ENCODE measurements at places on chromosomes 5 and 9. TPM values are rescaled to one million over a fixed set of nuclear protein-coding genes. Genes with fewer than 3 reads are reported as not detected.

GRCh38 chr9:125431741-125432271, 170.2 kb downstream of the GAPVD1 start:
- no peak for DNase-seq

DNA sequence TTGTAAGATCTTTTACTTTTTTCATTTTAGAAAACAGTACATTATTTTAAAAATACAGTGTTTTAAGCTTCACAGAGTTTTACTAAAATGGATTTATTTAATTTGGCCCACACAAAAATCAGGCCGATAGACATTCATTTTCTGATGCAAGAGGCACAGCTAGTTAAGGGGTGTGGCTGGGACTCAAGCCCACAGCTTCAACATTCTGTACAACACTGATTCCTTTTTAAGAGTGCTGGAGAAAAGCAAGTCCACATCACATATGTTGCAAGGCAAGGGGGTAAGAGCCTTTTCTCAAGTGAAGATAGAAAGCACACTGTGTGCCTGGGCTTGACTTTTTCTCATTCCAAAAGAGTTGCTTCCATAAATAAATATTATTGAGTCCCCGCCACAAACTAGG, 195.9 kb downstream of the RFK start:
- DNase-seq: no peak

DNA sequence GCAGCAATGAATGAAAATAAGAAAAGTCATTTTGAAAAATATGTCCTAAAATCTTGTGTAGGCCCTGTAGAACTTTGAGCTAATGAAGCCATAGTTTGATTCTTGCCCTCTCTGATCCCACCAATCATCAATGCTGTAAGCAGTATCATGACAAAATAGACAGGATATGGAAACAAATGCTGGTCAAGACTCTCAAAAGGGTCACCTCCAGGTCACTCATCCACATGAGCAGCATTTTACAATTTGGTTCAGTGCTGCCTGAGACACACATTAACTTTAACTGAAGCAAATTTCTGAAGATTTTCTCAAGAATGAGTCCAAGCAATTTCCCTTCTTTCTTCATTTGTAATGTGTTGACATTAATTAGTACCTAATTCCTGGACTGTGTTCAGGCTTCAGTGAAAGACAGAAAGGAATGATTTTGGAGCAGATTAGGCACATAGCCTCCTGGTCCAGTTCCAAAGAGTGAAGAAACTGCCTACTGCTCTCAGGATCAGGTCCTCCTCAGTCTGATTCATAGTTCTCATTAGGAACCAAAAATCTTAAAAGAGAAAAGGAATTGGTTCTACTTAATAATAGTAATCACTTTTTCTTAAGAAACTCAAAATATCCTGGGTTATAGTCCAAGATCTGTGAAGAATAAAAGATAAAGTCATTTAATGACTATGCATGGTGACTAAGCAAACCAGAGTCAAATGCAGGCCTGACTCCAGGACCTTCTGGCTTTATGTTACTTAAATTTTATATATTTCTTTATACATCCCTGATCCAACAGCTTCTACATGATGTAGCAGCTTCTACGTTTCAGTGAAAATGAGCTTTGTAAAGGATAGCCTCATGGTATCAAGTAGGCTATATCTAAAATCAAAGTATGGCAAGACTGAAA, 192.1 kb upstream of the RGMB start:
- DNase-seq: no peak

DNA sequence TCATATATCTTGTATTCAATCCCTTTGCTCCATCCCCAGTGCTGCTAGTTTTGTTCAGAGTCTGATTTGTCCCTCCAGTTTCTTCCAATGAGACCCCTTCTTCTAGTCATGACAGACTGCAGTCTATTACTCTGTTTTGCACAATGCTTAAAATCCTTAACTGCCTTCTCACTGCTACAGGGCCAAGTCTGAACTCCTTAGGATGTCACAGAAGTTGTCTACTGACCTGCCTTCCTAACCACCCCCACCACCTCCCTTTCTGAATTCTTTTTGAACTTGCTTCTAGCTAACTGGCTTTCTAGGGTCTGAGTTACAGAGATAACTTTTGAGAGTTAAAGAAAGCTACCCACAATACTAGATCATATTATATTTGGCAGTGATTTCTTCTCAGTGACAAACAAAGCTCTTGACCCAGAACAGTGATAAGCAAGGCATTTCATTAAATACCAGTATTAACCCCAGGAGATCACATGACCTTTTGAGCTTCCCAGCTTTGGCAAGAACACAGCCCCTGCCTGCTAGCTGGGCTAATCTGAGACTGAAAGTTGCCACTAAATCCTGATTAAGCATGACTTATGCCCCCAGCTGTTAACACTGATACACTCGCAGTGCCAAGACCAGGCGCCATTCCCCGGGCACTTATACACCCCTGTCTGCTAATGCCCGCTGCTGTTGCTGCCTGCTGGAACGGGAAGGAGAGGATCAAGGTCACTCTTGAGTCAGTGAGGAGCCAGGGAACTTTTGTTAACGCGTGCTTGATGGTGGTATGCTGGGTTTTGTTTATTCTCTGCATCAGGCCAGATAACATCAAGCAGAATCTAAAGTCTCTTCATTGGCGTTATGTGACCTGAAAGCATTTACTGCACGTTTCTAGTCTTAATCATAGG, 36.4 kb upstream of the ADAMTSL1 start:
- peak; percentile 74 for DNase-seq

DNA sequence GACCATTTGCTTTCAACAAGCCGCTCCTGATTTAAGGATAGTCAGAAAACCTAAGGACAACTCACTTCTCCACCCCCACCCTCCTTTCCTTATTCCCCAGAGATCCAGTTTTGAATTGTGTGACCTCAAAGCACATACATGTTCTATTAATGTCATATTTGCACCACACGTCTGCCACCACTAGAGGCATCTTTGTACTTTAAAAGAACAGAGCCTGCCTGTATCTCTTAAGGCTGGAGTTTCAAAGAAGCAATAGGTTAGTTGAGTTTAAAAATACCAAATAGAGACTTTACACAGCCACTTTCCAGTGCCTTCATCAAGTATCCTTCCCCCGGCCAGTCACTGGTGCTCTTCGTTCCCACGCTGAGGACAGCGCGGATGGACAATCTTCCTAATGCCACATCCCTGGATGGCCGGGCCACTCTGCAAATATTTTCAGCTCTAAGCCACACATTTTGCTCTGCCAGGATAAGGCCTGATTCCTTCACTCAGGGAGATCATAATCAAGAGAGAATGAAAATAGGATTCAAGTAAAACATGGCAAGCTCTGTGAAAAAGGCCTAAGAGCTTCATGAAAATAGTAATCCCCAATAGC, 146.3 kb downstream of the SNCAIP start:
- peak; percentile 24 for DNase-seq

DNA sequence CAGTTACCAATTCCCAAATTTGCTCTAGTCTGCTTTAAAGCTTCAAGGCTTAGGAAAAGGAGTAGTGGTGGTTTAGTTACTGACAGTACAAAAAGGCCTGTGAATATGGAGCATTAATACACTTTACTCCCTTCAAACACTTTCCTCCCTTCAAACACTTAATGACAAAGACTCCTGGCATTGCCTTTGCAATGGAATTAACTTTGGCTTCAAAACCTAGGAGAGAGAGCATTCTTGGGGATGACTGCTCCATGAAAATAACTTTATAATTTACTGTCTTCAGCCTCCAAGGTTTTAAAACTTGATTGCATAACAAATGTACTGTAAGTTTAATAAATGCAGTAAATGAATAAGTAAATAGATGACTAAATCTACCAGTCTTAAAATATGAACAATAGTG, 185.6 kb downstream of the TRPM3 start:
- DNase-seq: no peak

- DNase-seq: no peak
Measured at GRCh38 chr5:129820-130219, 37.9 kb downstream of the PLEKHG4B start.

Gene PROP1
- total RNA-seq: not detected

DNA sequence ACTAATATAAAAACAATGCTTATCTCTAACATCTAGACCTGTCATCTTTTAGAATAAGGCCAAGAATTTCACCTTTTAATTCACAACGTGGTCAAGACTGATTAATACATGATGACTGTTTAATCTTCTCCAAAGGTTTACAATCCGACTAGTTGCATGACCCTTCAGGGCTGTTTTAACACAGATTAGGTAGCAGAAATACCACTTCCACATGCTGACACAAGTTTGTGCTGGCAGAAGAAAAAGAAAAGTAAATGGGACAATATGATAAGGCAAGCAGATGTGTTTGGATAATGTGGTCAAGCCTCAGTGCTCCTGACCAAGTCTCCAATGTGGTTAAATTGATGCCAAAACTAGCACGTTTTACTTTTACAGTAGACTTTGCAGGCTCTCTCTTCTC, 31.1 kb downstream of the SEMA6A start:
- no peak for DNase-seq

GRCh38 chr9:91790917-91791316, 159.1 kb downstream of the ROR2 start:
- no peak for DNase-seq

DNA sequence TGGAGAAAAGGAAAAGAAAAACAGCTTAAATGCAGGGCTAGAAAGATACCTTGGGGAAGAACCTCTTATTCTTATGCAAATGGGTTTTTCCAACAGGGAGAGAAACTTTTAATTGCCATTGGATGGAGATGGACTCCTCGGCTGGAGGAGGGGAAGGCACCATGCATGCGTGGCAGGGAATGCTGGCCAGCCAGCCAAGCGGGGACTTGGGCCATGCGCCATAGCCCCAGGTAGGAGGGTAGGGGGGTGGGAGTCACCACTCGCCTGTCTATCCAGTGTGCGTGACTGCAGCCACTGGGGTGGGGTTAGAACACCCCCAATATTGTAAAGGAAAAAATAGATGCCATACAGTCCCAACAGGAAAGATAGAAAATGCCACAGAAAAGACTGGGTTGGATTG, 119.9 kb upstream of the ELAVL2 start:
- DNase-seq: no peak

Gene CACNA1B
- total RNA-seq: 0.09 TPM

DNA sequence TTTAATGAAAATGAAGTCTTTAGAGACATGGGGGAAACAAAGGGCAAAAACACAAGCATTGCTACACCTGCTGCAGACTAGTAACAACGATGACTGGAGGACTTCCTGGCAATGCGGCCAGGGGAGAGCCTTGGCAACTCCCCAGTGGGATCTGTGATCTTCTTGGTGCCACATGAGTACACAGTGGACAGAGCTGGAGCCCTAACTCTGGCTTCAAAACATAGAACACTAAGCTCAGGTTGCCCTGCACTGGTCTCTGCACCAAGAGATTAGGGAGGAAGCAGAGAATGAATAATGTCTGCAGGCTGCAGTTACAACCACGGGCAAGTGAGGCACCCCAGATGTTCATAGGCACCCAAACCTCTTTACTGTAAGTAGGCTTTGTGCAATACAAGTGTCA, 91.1 kb downstream of the MRPS27 start:
- DNase-seq: no peak

Gene ARID3C
- total RNA-seq: 0.51 TPM

DNA sequence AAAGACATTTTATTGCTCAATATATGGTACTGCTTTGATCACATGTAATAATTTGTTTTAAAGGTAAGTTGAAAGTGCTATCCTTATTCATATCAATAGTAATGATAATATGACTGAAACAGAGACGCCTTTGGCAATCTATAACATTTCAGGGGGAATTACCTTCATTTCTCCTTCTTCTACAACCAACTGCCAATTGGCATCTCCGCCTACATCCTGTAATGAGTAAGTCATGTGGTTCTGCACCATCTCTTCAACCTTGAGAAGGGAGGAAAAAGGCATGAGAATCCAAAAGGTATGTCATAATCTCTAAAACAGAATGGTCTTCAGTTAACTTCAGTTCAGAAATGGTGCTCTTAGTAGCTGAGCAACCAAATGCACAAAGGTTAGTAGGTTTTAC, 52.4 kb downstream of the HMGCR start:
- no peak for DNase-seq

DNA sequence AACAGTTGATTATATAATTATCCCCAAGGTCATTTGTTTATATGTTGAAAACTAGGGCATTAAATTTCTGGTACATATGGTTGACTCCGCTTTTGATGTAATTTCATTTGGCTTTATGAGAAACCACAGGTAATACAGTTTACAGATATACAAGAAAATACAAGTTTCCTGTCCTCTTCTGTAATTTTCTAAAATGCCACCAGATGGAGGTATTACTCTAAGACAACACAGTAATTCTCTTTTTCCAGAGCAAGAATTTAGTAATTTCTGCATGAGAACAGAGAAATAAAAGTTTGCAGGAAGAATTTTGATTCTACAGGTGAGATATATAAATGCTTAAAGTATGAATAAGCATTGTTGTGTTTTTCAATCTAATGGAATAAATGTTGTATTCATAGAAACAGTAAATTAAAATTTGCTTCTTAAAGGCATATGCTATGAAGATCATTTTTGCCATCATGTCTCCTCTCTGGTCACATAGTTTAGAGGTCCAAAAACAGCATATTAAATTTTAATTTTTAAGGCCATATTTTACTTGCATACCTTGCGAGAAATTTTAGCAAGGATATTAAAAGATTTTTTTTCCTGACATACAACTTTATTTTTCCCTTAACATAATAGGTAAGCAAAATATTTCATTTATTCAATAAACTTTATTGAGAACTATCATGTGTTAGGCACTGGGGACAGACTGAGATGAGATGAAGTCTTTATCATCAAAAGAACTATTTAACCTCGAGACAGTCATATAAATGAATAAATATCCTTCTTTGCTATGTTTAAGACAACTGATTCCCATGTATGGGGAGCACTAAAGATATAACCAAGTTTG, 22.7 kb downstream of the CHD1 start:
- peak; percentile 70 for DNase-seq

- no peak for DNase-seq
Measured at GRCh38 chr9:106056328-106056727, 362.0 kb downstream of the TMEM38B start.

DNA sequence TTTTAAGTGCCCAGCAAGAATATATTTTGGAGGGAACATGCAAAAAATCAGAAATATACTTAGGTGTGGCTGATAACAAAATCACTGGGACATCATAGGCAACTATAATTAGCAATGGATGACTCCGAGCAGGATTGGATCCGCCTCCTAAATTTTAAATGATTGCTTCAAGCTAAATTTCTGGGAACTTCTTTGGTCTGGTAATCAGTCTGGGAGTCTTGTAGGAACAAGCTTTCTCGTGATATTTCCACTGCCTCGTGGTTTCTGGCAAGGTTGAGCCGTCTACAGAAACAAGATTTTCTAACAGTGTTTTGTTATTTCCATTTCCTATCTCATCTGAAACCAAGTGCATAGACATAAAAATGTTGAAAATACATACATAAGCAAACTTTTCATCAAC, 232.6 kb downstream of the BNC2 start:
- DNase-seq: no peak

Gene FGF18
- not detected for total RNA-seq

- DNase-seq: no peak
Measured at GRCh38 chr9:112446526-112446925, 40.1 kb upstream of the KIAA1958 start.

GRCh38 chr9:137765536-137765935, 112.0 kb upstream of the CACNA1B start:
- DNase-seq: no peak

GRCh38 chr9:135819905-135820304, 87.4 kb downstream of the CAMSAP1 start:
- no peak for DNase-seq

GRCh38 chr5:126831156-126831555, 54.2 kb downstream of the LMNB1 start:
- DNase-seq: peak; percentile 13

Measured in dermis blood vessel endothelial cell (primary cell).